ENCODE measurements at places on chromosomes 13 and 19.

DNA sequence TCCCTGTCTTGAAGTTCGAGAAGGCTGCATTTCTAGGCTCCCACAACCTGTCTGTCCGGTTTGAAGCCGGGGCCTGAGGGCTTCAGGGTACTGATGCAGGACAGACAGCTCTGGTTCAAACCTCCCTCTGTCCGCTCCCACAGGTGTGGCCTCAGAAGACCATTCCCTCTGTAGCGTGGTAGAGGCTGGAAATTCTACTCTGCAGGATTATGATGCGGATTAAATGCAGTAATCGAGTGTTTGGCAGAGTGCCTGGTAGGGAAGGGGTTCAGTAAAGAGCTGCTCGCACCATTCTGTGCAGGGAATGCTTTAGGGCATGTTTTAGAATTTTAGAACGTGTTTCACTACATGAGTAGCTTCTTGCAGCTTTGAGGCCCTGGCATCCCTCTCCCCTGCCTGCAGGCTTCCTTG is 30.5 kb downstream of the PPP1R37 start:
- no peak for DNase-seq

- peak; percentile 62 for DNase-seq
Measured at GRCh38 chr19:49997709-49998108, 27.5 kb downstream of the VRK3 start.

DNA sequence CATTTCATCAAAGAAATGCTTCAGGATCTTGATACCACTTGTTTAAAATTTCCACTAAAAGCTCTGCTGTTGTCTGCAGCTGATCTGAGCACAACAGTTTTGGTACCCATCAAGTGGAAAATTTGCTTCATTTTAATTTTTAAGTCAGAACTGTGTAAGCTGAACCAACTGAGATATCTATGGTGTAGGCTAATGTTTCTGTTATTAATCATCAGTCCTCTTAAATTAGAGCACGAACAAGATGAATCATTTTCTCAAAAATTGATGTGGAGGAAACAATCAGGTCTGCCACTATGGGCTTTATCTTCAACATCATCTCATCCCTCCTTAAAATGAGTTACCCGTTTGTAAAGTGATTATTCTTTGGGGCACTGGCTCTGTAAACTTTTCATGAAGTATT is 221.5 kb upstream of the NBEA start:
- DNase-seq: no peak

DNA sequence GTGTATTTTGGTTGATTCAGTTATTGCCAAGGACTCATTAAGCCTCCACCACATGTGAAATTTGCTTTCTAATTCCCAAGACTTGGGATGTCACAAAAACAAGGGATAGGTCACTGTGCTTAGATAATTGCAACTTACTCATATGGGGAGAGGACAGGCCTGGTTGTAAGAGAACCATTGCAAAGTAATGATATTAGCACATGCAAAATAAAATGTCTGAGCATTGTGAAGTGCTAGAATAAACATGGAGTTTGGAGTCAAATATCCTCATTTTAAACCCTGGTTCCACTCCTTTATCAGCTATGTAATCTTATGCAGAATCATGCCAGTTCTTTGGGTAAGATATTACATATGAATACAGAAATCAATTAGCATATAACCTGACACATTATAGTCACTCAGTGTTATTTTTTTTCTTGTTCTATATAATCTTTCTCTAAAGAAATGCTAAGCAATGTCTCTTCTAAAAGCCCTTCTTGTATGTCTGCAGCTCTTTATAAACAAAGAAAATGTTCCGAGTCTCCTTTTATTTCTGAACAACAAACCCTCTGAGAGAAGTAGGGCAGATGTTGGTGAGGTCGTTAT is 5.5 kb downstream of the CBY2 start:
- DNase-seq: no peak

- no peak for DNase-seq
Measured at GRCh38 chr13:22945321-22946226, 235.2 kb upstream of the SGCG start.

DNA sequence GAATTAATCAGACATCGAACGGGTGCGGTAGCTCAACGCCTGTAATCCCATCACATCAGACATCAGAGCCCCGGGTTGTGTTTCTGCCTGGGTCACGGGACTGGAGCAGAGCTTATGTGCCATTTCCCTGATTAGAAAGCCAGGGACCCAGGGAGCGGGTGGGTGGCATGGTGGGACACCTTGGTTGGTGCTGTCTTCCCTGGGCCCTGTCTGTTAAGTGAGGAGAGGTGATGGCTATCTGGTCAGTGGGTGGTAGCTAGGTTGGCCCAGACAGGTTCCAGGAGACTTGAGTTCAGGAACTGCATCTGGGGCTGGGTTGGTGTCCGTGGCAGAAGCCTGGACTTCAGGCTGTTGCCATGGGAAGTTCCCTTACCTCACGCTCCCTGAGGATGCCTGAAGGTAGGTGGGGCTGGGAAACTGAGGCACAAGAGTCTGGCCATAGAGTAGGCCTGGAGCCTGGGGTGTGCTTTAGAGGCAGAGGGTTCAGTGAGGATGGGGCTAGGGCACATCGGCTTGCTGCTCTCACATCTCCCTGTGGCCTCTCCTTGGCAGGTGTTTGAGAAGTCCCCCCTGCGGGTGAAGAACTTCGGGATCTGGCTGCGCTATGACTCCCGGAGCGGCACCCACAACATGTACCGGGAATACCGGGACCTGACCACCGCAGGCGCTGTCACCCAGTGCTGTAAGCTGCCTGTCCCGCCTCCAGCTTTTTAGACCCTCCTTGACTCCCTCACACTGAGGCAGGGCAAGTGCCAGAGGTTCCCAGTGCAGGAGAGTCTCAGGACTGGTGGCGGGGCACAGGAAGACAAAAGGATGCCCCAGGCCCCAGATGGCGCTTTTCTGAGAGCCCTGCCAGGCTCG is 2.1 kb downstream of the RPL18A start:
- DNase-seq: no peak

DNA sequence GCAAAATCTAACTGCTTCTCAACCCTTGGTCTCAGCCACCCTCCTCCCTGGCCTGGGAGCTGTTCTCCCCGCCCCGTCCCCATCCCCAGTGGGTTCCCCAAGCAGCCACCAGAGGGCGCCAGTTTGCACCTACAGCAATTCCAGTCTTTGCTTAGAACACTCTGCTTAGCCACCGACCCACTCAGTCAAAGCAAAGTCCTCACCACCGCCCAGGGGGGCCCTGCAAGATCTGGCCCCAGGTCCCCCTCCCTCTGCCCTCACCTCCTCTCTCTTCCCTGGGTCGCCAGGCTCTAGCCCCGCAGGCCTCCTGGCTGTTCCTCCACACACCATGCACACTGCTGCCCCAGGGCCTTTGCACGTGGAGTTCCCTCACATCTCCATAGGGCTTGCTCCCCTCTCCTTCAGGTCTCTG is 12.4 kb downstream of the TMEM143 start:
- DNase-seq: peak; percentile 55

GRCh38 chr19:37966211-37966661 is 59.2 kb downstream of the SIPA1L3 start:
- peak; percentile 88 for DNase-seq
